ENCODE measurements at places on chromosomes 11 and 22.
A peak's percentile ranks its signal among the peaks of the same experiment; 100 is the strongest.

DNA sequence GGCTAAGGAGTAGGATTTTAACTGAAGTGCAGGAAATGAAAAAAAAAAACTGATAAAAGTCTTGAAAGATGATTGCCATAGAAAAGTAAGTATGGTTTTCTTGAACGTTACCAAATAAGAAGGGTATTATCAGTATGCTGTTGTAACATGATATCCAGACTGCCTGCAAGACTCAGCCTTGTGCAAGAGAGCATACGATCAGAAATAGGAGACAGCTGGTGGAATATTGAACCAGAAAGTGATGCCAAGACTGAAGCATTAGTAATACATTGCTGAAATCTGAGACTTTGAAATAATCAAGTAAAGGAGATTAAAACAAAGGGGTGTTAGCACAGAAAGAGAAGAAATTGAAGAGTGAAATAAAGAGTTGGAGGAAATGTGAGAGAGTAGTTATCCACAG is 452.7 kb upstream of the CNTN5 start:
- DNase-seq: peak; percentile 77

GRCh38 chr22:33873186-33873585 is 47.1 kb downstream of the LARGE1 start:
- no peak for DNase-seq

- DNase-seq: no peak
Observed at GRCh38 chr22:44363013-44363979, 50.5 kb upstream of the SHISAL1 start.

DNA sequence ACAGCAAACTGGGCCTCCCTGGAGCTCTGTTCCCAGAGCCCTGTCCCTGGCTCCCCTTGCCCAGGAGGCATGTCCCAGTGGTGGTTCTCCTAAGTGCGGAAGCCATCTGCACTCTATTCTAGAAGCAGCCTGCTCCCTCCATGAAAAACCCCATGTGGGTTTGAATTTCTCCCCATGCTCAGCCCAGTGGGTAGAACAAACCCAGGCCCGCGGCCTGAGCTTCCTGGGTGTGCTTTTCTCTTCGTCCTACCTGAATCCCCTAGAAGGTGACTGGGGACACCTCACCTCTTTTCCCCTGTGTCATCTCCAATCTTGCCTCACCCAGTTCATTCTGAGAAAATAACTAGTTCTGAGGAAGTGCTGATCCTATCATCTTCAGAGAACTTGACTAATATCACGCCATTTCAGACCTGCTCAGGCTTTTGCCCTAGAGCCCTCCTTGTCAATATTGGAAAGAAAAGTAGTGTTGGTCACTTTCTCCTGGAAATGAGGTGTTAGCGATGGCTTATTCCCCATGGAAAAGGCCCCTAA is 15.9 kb downstream of the IL10RA start:
- DNase-seq: no peak

DNA sequence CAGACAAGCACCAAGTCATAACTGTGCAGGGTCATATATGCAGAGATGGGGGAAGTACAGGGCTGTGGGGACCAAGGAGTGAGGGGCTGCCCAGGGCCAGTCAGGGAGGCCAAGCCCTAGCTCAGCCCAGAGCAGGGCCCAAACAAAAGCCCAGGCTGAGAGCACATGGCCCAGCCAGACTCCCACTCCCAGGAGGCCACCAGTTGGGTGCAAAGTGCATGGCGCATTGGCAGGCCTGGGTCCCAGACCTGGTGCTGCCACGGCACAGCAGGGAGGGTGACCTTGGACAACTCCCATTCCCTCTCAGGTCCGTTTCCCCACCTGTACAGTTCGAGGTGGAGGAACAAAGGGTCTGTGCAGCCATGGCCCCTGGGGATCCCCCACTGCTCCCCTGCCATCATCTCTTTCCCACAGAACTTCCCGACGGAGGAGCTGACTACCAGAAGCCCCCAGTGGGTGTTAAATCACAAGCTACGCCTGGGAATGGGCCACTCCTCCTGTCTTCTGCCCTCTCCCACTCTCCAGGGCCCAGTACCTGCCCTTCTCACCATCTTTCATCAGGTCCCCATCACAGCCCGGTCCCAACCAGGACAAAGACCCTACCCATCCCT is 608 bp downstream of the NIPSNAP1 start:
- no peak for DNase-seq

- no peak for DNase-seq
Observed at GRCh38 chr11:130677486-130678153, 229.2 kb downstream of the ADAMTS15 start.

- DNase-seq: peak; percentile 99
Observed at GRCh38 chr11:132402071-132402684, 1031.8 kb downstream of the NTM start.

- DNase-seq: no peak
Observed at GRCh38 chr11:99593197-99593596, 572.4 kb downstream of the CNTN5 start.

DNA sequence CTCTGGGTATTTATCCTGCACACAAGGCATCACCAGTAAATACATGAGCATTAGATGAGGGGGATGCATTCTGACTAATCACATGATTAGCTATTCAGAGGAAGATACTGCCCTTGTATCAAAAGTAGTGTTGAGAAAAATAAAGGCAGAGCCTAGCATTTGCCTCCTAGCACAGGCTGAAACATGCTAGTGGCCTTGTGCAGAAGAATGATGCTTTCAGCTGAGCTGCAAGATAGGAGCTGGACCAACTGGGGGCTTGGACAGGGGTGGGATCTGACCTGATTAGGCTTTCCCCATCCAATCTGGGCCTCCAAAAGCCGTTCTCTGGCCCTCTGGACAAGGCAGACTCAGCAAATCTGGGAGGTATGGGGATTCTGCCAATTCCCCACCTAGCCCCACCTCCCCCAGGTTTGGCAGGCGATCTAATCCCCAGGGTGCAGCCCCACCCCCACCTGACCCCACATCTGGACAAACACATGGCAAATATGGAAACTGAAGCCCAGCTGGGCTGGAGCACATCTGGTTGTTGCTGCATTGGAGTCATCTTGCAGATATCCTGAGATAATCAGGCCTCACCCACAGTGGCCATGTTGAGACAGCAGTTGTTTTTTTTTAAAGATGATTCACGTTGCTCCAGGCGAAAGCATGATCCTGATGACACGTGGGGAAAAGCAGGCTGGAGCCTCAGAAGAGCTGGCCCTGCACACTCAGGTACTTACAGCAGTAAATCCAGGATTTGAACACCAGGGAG is 4.4 kb upstream of the MISFA start:
- no peak for DNase-seq

DNA sequence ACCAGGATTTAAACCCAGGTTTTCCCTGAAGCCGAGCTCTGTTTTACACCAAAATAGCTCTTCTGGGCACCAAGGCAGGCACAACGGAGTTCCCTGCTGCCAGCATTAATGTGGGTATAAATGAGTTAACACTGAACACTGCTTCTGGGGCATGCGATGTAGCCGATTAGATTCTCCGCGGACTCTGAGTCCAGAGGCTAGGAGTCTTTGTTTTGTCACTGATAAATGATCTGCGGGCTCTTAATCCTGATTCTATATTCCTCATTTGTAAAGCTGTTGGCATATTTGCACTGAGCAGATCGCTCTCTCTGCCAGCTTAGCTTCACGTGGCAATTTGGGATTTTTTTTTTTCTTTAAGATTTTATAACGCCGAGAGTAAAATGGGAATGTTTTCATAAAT is 16.8 kb upstream of the LDLRAD3 start:
- DNase-seq: no peak

DNA sequence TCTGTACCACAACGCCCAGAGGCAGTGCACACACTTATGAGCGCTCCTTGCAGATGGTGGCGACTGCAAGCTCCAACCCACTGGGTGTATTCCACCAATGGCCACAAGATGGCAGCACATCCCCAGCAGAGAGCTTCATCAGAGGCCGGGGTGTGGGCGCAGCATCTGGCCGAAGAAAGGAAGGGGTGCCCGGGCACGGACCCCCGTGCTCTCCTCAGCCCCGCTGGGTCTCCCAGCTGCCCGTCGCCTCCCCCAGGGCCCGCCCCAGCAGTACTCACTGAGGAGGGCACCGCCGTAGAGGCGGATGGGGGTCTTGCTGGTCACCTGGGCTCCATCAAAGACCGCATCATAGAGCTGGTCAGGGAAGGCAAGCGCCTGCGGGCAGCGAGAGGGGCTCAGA is 14.2 kb downstream of the TP53I11 start:
- peak; percentile 75 for DNase-seq

- DNase-seq: no peak
Observed at GRCh38 chr22:27370269-27370668, 431.3 kb downstream of the MN1 start.

DNA sequence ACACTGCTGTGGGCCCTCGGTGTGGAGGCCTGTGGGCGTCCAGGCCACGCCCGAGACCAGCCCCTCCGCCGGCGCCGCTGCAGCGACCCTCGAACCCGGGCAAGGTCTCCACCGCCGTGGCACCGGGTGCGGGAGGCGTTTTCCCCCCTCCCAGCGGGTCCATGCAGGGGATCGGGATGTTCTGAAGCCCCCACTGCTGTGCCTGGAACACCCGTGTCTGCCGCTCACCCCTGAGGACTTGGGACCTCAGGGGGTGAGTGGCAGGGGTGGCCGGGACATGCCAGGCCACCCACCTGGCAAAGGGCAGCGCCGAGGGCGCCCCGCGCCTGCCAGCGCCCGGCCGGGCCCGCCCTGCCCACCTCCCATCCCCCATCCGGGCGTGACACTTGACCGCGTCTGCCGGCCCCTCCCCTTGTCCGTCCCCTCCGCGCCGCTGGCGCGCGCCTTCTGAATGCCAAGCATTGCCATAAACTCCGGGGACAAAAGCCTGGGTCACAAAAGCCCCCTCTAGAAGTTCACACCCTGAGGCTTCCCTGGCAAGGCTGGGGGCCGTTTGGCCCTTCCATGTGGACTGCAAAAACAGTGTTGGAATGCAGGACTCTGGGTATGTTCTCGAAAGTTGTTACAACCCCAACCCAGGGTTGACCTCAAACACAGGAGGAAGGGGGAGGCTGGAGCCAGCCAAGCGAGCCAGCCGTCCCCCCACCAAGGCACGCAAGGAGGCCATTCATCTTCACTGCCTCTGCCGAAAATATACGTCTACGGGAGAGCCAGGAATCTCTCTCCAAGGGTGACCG is 819 bp upstream of the KCNQ1OT1 start:
- peak; percentile 26 for DNase-seq

DNA sequence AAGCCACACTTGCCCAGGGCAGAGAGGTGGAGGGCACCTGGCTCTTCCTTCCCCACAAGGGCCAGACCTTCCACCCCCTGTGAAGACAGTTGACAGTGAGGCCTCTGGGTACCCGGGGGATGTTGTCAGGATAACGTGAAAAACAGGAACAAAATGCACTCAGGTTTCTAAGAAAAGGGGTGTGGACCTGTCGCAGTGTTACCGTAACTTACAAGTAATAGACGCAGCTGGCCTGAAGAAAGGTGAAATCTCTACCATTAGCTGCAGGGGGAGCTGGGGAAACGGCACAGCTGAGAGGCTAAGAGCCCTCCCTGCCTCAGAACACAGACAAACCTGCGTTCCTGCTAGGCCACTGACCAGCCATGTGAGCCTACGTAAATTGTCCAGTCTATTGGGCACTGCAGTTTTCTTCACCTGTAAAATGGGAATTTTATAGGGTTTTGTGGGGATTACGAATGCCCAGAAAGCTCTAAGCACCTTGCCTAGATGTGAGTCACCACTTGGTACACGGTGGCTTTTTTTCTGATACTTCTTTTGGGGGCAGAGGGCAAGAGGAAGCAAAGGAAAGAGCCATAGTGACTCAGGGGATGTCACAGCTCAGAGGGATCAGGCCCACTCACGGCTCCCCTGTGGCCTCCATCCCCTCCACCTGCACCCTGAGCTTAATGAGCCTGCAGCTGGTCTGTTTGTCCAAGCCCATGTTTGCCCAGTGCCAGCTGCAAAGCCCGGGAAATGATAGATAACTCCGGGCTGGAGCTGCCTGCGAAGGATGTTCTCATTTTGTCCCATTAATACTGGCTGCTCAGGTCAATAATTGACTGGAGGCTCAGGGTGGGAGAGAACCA is 18.4 kb upstream of the CABP7 start:
- DNase-seq: peak; percentile 60

GRCh38 chr11:80155412-80156017 is 714.7 kb upstream of the TENM4 start:
- DNase-seq: peak; percentile 60

DNA sequence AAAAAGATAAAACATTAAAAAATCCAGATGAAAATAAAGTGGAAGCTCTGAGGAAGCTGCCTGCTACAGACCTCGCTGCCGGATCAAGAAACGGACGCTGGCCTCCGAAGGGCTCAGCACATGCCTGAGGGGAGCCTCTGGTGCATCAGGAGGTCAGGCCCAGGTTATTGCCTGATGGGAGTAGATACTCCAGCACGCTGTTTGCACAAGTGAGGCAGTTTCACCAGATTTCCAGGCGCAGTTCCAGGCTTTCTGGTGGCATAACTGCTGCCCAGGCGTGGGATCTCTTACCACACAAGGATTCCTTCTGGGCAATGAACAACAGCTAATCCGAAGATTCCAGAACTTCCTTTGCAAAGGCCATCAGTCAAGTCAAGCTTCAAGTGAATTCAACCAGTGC is 154.2 kb downstream of the MPPED1 start:
- no peak for DNase-seq

GRCh38 chr11:65906602-65907001 is 6.4 kb upstream of the FOSL1 start:
- no peak for DNase-seq

DNA sequence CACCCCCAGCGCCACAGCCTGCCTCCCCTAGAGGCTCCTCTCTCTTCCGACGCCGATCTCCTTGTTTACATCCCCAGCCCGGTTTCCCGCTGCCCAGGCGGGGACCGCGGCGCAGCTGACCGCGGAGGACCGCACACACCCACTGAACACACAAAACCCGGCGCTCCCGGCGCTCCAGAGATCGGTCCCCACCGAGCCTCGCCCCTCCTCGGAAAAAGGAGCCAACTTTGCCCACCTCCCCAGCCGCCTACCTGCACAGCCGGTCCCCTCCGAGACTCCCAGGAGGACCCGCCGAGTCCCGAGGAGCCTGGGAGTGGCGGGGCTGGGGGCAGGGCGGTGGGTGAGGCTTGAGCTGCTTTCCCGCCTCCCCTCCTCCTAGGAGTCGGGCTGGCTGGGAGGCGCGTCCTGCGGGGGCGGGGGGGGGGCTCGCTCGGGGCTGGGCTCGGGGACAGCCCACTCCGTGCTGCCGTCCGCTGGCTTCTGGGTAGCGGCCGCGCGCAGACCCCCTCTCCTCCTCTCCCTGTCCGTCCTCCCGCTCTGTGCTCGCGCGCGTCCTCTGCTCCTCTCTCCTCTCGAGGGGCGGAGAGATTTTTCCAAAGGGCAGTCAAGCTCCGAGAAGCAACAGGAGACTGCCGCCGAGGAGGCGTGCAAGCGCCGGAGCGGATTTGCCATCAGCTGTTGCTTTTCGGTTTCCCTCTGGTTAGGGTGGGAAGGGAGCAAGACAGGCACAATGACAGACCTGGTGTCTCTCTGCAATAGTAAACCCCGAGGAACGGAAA is at the start of gene FXYD6:
Gene FXYD6 (minus strand): TSS at position 318 of the 779 bp plus-strand sequence. CDS start 33,882 bp downstream, outside the sequence.
- peak; percentile 90 for DNase-seq

- peak; percentile 4 for DNase-seq
Observed at GRCh38 chr22:38751422-38752346, 4.1 kb downstream of the SUN2 start.

- DNase-seq: peak; percentile 4
Observed at GRCh38 chr22:23754980-23755636, 883 bp upstream of the VPREB3 start.

GRCh38 chr11:66119348-66120133 is 49.5 kb downstream of the PACS1 start:
- DNase-seq: no peak
